Glutamatergic neuron (in vitro differentiated cells): ENCODE measurements at places on chromosomes 12 and 14. TPM values are rescaled to one million over a fixed set of nuclear protein-coding genes. Genes with fewer than 3 reads are reported as not detected.

GRCh38 chr14:91835920-91836843 lies 31.2 kb downstream of the TC2N start:
- DNase-seq, result peak; percentile 67

DNA sequence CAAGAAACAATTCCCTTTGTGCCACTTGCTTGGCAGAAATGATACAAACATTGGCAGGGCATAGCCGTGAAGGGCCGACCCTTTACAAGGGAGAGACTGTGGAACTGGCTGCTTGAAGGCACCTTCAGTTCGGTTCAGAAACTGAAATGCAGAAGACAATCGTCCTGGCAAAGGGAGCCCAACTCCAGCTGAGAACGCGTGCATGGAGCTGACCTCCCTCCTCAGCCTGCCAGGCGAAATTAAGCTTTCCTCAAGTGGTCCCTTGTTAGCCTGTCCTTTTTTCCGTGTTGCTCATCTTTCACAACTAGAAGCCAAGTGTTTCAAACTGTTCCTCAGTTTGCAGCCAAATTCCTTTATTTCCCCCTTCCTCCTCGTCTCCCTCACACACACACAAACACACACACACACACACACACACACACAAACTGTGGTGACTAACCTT lies 8.1 kb downstream of the LGR5 start:
- no peak for DNase-seq

DNA sequence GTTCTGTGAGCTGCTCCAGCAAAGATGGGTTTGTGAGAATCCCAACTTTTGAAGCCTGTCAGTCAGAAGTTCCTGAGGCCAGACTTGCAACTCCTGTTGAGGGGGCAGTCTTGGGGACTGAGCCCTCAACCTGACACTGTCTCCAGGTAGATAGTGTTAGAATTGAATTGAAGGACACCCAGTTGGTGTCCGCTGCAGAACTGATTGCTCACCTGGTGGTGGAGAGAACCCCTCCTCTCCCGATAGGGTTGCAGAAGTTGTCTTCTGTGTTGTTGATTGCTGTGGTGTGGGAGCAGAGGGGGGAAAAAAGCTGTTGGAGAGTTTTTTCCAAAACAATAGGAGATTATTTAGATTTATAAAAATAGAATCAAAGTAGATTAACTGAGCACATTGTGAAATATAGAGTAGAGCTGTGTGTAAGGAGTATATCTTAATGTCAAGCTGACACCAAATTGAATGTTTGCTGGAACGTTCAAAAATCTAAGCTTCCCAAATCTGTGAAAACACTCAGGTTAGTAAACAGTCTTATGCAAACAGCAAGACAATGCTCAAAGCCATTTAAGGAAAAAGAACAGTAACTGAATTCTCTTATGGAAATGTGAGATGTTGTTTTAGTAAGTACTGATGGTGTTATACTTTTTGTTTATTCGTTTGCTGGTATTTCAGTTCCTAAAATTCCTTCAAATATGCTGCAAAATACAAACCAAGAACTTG lies 18.6 kb downstream of the HIF1A start:
- DNase-seq, result no peak

- DNase-seq, result no peak
Measured at GRCh38 chr12:27076928-27077327, 5.5 kb downstream of the C12orf71 start.

PARPBP gene
- 6.3 TPM for total RNA-seq

MDM1 gene
- 7.9 TPM for total RNA-seq
